ENCODE measurements at places on chromosomes 7 and 10.
A peak's percentile ranks its signal among the peaks of the same experiment; 100 is the strongest.

DNA sequence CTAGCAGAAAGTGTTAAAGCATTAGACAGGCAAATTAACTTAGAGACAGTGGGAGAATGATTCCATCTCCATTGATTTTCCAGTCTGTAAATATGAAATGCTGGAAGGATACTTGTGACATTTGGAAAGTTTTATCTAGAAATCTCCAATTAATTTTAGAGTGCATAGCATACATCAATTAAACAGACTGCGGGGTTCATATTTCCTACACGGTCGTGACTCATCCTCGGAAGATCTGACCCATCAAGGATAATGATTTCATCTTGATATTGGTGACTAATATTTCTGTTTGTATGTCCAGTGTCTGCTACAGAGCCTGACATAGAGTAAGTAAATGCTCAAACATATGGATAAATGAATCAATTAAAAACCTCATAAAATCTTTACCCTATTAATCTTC is 474.9 kb downstream of the KCNMA1 start:
- DNase-seq, result peak; percentile 86

DNA sequence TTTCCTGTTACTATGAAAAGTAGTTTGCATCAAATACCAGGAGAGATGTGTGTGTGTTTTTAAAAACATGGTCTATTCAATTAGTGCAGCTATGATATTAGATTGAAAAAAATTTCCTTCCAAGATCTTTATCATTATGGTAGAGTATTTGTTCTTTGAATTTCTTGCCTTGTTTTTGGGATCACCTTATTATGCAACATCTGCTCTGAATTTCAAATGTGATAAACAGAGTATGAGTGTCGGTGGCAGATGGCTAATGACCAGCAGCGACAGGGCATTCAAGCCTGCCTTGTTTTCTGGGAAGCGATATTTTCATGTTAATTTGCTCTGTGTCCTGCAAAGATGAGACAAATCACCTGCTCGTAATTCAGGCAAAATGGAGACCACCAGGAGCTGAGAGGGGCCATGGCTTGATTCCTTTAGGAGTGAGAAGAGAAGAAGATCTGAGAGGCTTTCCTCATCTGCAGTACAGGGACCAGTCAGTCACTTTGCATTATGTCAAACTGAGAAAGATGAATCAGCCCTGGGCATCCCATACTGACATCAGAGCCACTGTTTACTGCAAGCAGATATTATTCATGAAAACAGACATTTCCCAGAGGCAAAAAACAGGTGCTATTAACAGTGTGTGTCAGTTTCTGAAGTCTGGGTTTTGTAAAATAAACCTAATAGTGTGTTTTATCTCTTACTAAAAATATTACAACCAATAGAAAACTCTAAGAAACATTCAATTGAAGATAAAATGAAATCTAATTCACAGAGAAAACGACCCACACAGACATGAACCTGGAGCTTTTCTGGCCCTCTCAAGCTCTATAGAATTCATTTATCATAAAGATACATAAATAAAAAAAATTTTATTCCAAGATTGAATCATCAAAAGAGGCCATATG is 67.6 kb downstream of the CDK6 start:
- DNase-seq, result peak; percentile 62

DNA sequence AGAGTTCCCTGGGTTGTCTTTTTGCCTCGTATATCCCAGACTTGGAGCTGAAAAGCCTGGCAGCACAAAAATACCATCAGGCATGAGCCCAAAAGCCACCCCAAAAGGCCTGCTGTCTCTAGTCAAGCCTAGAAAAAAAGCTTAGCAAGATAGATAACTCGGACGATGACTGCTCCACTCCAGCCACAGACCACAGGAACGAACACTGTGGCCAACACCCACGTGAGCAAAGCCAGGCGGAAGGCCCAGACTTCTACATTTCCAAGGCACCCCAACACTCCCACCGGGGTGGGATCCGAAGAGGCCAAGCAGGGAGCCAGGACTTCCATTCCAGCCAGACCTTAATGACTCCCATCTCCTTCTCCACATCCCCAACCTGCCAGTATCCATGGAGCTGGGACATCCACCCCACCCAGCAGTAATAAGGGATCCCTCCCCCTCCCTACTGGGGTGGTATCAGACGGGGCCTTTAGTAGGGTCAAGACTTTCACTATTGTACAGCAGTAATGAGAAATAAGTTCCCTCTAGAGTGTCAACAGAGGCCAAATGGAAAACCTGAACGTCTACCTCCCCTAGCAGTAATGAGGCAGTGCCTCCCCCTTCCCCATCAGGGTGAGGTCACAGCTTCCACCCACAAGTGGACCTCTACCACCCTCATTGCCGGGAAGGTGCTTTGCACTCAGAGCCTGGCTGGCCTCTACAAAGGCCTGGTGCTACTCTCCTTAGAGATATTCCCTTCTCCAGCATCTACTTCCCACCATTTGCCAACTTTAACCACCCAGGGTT is 23.0 kb downstream of the PRLHR start:
- DNase-seq, result no peak

DNA sequence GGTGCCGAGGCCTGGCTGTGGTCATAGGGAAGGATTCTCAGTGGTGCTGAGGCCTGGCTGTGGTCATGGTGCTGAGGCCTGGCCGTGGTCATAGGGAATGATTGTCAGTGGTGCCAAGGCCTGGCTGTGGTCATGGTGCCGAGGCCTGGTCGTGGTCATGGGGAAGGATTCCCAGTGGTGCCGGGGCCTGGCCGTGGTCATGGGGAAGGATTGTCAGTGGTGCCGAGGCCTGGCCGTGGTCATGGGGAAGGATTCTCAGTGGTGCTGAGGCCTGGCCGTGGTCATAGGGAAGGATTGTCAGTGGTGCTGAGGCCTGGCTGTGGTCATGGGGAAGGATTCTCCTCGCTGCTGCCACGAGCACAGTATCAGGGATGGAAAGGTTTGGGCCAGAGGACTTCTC is 327.3 kb downstream of the ADARB2 start:
- no peak for DNase-seq

DNA sequence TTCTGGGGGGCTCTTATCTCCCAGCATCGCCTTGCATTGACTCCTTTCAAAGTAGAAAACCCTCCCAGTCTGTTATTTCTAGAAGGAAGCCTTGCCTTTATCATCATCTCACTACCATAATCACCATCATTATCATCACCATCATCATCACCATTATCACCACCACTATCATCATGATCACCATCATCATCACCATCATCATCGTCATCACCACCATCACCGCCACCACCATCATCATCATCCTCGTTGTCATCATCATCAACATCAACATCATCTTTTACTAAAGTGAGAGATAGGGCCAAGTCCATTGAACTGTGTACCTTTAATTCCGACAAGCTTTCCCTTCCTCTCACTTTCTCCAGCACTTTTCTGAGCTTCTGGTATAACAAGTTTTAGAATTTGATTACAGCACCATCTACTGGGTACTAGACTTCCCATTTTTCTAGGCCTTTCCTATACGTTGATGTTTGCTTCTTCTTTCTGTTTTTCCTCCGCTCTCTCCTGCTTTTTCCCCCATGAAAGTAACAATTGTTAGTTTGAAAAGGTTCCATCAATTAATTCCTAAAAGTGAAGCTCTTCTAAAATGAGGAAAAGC is 226.4 kb downstream of the BUB3 start:
- DNase-seq, result peak; percentile 4

- DNase-seq, result peak; percentile 6
These were observed 29.4 kb upstream of the MBL2 start for GRCh38 chr10:52801947-52802346.

DNA sequence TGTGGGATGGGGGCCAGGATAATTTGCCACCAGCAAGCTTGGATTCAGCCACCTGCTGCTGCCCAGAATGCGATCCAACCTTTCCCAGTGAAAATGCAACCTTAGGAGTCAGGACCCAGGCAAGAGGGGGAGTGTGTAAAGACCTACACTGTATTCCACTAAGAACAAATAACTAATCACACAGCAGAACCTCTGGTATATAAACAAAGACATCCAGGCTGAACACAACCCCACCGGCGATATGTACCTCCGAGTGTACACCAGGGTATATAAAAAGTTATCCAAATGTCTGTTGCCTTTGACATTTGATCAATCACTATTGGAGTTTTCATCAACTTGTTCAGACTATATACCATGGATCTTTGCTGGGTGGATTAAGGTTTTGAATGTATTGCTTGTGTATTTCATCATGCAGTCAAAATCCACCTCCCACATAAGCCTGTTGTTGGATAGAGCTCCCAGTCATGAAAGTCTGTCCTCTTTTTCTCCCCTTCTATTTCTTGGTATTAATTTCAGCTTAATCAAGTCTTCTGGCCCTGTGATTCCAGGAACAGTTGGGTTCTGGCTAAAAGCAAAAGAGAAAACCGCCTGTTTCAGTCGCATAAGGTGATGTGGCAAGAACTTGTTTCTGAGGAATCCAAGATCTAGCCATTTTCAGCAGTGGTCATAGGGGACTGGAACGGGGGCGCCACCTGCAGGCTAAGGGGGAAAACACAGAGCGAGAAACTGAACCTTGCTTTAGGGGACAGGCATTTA is 290.7 kb downstream of the CCDC3 start:
- DNase-seq, result peak; percentile 79

DNA sequence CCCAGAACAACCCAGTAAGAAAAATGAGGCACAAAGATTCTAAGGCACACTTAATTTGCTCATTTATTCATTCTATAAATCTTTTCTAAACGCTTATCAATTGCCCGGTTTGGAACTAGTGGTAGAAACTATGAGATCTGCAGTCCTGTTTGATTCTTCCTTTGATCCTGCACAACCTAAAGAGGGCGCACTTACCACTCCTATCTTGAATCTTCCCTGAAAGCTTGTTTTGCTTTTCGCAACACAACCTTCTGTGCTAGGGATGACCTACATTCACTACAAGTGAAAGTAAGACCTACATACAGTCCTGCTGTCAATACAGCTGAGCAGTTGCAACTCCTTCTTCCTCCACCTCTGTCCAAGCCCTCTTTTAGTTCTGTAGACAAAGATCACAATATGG is 12.6 kb upstream of the ARL4A start:
- DNase-seq, result peak; percentile 36

DNA sequence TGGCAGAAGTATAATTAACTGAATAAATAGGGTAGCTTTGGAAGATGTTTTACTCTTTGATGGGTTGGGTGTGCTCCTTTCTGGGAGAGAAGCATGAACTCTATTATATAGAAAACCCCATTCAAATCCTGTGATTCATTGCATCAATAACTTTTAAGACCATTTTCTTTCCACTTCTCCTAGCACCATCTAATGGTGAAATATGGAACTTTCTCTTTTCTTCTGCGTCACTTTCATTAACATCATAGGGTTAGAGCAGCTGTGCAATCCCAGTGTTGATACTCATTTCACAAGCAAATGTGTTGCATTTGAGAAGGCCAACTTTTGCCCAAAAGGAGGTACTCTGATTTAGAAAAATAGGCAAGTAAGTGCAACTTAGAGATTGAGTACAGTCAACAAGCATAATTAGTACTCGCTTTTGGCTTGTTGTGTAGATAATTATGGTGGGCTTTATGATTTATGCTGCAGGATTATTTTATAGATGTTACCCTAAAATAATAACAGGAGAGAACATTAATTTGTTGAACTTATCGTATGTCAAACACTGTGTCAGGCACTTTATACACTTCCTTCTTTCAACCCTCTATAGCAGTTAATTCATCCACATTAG is 92.9 kb downstream of the CPED1 start:
- DNase-seq, result peak; percentile 68

- DNase-seq, result no peak
These were observed 7.7 kb downstream of the ZSCAN25 start for GRCh38 chr7:99624484-99624883.

- peak; percentile 73 for DNase-seq
These were observed 156.0 kb downstream of the SEMA3D start for GRCh38 chr7:85030893-85031292.

GRCh38 chr7:99141841-99142726 is 1.8 kb downstream of the SMURF1 start:
- peak; percentile 87 for DNase-seq

DNA sequence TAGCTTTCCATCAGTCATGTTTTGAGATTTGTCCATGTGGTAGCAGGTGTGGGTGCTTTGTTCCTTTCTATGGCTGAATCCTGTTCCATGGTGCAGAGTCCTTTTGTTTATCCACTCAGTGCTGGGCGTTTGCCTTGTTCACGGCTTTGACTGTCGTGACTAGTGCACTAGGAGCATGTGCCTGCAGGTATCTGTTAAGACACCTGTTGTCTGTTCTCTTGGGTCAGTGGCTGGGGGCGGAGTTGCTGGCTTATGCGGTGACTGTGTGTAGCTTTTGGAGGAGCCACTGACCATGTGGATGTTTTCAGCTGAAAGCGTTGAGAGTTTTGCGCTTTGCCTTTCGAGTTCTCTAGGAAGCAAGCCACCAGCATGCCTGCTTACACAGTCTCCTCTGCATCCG is 573.1 kb upstream of the FOXK1 start:
- DNase-seq, result no peak

DNA sequence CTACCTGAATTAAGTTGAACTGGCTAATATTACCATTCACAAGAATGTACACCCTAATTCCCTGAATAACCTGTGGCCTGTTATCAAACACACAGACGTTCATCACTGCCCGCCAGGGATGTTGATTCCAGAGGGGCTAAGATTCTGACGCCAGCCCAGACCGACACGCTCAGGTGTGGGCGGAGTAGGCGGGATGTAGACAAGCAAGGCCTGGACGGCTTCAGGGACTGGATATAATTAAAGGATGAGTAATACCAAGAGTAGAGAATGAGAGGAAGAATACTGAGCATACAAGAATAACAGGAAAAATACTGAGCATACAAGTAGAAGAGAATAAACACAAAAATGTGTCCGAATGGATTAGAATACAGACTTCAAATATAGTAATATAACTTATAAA is 29.0 kb downstream of the CUBN start:
- no peak for DNase-seq

DNA sequence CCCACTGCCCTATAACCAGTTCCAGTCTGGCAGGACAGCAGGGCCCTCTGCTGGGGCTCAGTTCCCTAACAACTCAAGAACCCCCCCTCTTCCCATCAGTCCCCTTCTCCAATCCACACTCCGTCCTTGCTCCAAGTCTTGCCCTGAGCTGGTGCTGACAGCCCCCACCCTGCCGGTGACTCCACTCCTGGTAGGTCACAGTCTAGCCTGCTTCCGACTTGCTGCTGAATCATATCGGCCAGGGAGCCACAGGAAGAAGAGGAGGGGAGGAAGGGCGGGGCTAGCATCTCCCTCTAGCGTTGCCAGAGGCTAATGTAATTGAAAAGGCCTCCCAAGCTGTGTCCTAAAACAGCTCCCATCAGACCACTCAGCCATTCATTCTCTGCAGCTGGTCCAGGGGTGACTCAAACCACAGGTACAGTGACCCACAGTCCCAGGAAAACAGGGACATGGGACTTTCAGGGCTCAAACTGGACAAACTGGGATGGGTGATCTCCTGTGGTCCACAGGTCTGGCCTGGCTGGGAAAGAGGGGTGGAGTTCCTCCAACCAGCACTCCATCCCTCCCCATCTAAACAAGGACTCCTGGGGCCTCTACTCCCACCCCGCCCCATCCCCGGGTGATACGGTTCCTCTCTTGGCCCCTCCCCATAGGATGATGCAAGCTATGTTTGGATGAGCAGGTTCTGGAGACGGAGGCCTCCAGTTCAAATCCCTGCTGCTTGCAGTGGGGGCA is 158.8 kb downstream of the SH3PXD2A start:
- DNase-seq, result peak; percentile 93
